Psoas muscle (tissue), 8 donors: ENCODE measurements at places on chromosomes 5 and 9.
A peak's percentile ranks its signal among the peaks of the same experiment; 100 is the strongest.

GRCh38 chr5:9283473-9283872 is 262.4 kb downstream of the SEMA5A start:
- no peak for DNase-seq

DNA sequence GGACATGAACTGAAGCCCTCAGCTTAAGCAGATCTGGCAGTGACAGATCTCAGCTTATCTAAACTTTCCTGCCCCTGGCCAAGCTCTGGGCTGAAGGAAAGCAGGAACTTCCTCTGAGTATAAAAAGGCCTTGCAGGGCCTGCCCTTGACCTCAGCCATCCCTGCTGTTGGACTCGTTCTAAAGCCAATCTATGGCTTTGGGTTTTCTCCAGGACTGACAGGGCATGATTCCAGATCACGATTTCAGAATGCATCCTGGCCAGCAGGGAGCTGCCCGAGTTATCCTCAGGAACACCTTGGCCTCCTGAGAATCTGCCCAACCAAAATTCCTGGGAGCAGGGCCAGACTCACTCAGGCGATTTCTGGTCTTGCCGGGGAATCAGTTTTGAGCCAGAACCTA is 502.7 kb downstream of the TLE4 start:
- DNase-seq: no peak

DNA sequence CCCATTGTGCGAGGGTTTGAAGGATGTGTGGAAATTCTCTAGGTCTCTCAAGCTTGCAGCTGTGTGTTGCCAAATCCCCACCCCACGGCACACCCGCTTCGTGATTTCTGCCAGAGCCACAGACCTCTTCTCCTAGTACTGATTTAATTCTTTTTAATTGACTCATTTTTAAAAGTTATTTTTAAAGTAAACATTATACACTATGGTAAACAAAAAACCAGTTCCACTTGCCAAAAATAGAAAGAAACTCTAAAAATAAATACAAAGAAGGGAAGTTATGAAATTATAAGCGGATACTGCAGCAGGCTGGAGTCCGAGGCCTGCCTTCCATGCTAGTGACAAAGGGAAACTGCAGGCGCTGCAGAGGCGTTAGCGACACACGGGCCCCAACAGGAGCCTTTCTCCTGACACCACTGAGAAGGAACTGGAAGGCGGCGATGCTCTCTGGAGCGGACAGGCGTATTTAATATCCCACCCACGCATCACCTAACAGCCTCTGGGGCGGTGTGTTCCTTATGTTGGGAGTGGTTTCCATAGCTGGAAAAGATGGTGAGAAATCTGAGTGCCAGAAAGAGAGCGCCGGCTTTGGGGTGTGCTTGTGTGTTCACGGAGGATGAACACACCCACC is 122.5 kb downstream of the COL23A1 start:
- no peak for DNase-seq

GRCh38 chr5:93960042-93960441 is 218.6 kb upstream of the POU5F2 start:
- no peak for DNase-seq

GRCh38 chr9:97640325-97640724 is 6.7 kb downstream of the NCBP1 start:
- no peak for DNase-seq

- DNase-seq: peak; percentile 32
Observed at GRCh38 chr5:1655496-1656270, 131.9 kb upstream of the LPCAT1 start.

DNA sequence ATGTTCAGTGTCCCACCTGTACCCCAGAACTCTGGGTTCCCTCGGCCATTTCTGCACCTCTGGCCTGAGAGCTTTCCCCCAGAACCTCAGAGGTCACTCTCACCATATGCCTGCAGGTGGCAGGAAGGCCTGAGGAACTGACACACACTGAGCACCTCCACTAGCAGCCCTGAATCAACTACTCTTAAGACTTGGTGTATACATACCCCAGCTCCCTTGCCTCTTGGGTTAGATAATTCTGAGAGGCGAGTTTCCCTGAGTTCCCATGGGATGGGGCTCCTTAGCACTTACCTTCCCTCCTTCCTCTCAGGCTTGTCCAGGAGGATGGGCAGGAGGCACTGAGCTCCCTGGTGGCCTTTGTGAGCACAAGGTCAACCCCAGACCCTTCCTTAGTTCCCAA is 86.1 kb downstream of the HSD17B3 start:
- no peak for DNase-seq

DNA sequence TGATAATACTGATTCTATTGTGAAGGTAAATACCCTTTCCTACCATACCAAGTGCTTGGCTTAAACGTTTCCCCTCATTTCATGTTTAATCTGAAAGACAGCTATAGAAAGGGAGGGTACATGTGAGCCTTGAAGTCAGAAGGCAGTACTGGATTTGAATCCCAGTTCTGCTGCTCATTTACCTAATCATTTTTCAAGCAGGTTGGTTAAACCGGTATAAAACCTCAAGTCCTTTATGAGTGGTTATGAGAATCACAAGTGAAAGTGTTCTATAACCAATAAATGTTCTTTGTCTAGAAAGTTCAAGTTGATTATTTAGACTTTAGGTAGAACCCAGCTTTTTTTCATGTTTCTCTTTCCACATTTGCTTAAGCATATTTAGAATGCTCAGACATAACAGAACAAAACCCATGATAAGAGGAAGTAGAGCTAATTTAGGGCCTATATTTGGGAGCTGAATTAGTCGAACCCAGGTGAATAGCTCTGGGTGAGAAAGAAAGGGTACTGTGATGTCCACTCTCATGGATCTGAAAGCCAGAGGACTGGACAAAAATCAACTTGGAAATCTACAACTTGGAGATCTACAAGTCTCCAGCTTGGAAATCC is 29.7 kb upstream of the F2RL2 start:
- no peak for DNase-seq

GRCh38 chr9:109560470-109561132 is 62.5 kb upstream of the PTPN3 start:
- peak; percentile 63 for DNase-seq

- no peak for DNase-seq
Observed at GRCh38 chr5:136094189-136094912, 38.3 kb upstream of the SMAD5 start.

- DNase-seq: no peak
Observed at GRCh38 chr5:180313677-180314505, 22.0 kb upstream of the MAPK9 start.

- DNase-seq: no peak
Observed at GRCh38 chr9:88593537-88594185, 58.7 kb downstream of the NXNL2 start.

GRCh38 chr9:93598647-93599241 is 22.4 kb downstream of the PHF2 start:
- DNase-seq: no peak

DNA sequence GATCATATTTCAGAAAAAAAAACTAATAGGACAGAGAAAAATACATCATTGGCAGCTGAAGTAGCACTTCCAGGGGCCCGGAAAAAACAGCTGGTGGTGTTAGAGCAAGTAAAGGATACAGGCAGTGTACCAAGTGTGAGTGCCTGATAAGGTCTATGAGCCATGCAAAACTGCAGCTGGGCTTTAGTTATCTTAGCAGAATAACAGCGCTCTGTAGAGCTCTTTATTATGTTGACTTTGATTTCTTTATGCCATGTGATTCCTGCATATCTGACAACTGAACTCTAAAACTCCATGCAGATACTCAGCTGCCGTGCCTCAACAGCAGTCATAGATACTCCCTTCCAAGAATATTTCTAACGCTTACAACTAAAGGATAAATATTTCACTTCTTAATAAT is 119.5 kb downstream of the CAAP1 start:
- DNase-seq: no peak

- no peak for DNase-seq
Observed at GRCh38 chr5:1557114-1557873, 33.5 kb upstream of the LPCAT1 start.

- DNase-seq: no peak
Observed at GRCh38 chr9:134442486-134443173, 116.4 kb downstream of the RXRA start.

DNA sequence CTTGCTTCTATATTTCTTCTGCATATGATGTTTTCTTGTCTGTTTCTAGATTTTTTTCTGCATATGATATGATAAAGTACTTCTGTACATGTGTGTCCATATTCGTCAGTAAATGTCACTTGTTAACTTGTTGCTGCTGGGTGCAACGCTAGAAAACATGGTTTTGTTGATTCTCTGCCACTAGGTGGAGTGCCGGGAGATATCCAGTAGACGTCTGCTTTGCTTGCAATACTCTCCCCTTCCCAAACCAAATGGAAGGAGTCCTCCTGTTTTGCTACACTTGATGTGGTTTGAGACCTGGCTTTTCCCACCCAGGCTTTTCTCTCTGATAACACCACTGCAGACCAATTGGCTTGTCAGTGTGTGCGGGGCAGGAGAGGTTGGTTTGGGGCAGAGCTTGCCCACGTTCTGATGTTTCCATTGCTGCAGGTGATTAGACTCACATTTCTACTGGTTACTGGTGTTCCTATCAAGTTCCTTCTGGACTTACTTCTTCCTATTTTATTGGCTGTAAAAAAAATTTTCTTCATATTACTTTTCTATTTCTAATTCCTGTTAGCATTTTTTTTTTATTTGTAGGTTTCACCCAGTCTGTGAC is 900.0 kb upstream of the CDH10 start:
- DNase-seq: no peak

- DNase-seq: no peak
Observed at GRCh38 chr5:176619569-176620332, 9.8 kb upstream of the GPRIN1 start.

GRCh38 chr9:81575956-81576355 is 113.4 kb downstream of the TLE1 start:
- DNase-seq: no peak

DNA sequence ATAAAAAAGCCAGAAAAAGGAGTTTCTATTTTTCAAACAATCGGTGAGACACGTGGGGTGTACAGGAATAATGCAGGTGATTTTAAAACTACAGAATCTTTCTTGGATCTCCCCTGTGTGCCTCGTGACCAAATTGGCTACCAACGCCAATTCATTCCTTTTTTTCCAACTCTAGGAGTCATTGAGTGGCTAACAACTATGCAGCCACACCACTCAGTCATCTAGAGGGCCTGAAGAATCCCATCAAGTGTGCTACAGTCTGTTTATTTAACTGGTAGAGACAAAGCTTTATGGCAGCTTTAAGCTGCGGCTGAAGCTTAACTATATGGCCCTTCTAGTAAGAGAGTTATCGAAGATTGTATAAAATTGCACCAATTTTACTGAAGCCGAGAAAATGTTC is 113.1 kb upstream of the NIPBL start:
- DNase-seq: no peak

- DNase-seq: no peak
Observed at GRCh38 chr9:5714501-5715401, 85.8 kb downstream of the RIC1 start.

- DNase-seq: peak; percentile 69
Observed at GRCh38 chr5:132389585-132390286, 20.2 kb downstream of the SLC22A5 start.

DNA sequence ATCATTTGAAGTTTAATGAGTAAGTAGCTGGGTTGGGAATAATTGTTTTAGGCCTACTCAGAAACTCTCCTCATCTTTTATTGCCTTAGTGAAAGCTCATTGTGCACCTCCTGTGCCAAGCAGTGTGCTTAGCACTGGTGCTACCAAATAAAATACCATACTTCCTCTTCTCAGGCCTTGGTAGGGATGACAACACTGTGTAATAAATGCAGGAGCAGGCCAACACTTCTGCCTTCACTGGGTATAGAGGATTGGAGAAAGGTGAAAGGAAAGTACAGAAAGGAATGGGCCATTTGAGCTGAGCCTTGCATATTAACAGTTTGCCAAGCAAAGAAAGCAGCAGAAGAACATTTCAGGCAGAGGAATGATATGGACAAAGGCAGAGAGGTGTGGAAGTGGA is 285.7 kb downstream of the NR3C1 start:
- DNase-seq: no peak

GRCh38 chr5:133842846-133843611 is 125.4 kb downstream of the C5orf15 start:
- no peak for DNase-seq

- no peak for DNase-seq
Observed at GRCh38 chr5:66966439-66966838, 230.2 kb downstream of the CD180 start.

DNA sequence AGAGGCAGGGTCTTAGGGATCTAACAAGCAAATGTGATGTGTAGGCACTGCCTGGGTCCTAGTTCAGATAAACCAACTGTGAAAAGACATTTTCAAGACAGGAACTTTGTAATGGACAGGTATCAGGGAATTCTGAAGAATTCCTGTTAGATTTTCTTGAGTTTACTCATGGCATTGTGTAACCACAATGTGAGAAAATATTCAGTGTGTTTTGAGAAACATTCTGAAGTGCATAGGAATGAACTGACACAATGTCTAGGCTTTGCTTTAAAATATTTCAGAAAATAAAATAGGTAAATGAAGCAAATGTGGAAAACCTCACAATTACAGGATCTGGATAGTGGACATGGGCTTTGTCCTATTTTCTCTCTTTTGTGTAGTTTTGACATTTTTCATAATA is 15.2 kb upstream of the AFAP1L1 start:
- no peak for DNase-seq

DNA sequence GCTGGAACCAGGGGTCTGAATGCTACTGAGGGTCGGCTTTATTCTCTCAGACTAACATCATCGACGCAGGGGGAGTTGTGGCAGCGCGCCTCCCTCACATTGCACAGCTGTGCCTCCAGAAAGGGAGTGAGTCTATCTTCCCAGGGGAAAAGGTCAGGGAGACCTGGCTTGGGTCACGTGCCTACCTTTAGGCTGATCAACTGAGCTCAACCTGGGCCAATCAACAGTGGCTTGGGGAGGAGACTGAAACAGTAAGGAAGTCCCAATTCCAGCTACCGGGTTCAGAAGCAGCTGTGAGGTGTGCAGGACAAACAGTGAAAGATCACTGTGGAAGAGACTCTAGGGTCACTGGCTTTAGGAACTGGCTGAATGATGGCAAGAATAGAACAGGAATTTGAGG is 14.3 kb downstream of the SNX30 start:
- DNase-seq: no peak

GRCh38 chr5:150159741-150160179 is 4.1 kb upstream of the PDGFRB start:
- peak; percentile 76 for DNase-seq

DNA sequence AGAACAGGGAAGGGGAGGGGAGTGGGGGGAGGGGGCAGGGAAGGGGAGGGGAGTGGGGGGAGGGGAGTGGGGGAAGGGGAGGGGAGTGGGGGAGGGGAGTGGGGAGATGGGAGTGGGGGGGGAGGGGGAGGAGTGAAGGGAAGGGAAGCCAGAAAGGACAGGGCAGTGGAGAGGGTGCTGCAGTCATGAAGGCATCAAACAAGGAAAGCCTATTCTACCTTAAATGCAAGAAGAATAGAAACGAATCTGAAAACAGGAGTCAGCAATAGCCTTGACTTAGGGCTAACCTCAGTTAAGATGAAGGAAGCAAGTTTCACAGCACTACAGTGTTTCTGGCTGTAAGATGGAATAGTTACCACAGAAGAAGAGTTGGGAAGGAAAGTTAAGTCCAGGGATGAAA is 59.5 kb downstream of the CAMSAP1 start:
- DNase-seq: no peak

DNA sequence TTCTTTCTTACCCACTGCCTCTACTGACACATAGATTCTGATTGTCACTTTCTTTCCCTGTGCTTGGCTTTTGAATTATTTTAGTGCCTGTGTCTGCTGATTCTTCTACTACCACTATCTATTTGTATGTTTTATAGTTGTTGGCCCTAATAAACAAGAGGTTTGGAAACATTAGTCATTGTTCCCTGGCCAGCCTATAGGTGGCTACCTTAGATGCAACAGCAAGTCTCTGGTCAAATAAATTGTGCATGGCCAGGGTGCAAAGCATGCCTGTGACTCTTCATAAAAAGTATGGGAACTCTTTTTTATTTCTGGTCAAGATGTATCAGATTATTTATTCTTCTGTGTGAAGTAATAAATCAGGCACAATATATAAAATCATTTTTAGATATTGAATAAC is 124.4 kb downstream of the PLK2 start:
- no peak for DNase-seq
